ENCODE measurements at places on chromosomes 5 and 9. TPM values are rescaled to one million over a fixed set of nuclear protein-coding genes. Genes with fewer than 3 reads are reported as not detected.

GRCh38 chr5:122339591-122339990 lies 27.6 kb downstream of the SNCAIP start:
- no peaks in the 10 kb centered on the region for H3K36me3 ChIP-seq

GRCh38 chr9:23219471-23219870 lies 606.6 kb downstream of the ELAVL2 start:
- no peak for DNase-seq
- no peak overlapping the region for H3K27ac ChIP-seq
- H3K4me1 ChIP-seq: no peaks in the 10 kb centered on the region
- no peaks in the 10 kb centered on the region for H3K27me3 ChIP-seq
- H3K36me3 ChIP-seq: no peaks in the 10 kb centered on the region
- H3K4me3 ChIP-seq: no peak overlapping the region

- no peak for DNase-seq
- H3K4me3 ChIP-seq: no peak overlapping the region
- no peaks in the 10 kb centered on the region for H3K27me3 ChIP-seq
- peaks cover 23% of the 10 kb centered on the region for H3K4me1 ChIP-seq
- H3K36me3 ChIP-seq: peaks cover 2% of the 10 kb centered on the region
Observed at GRCh38 chr5:179143446-179143845, 83.3 kb downstream of the ZNF354C start.

- peaks cover 15% of the 10 kb centered on the region for H3K27me3 ChIP-seq
- peaks cover 16% of the 10 kb centered on the region for H3K4me1 ChIP-seq
- no peak for DNase-seq
- no peak overlapping the region for H3K27ac ChIP-seq
- H3K36me3 ChIP-seq: peaks cover 5% of the 10 kb centered on the region
Observed at GRCh38 chr5:169631360-169631759, 5.7 kb upstream of the DOCK2 start.

GRCh38 chr9:104993291-104993963 lies 65.5 kb upstream of the ABCA1 start:
- H3K27ac ChIP-seq: no peak overlapping the region
- no peak for DNase-seq
- H3K4me1 ChIP-seq: peaks cover 32% of the 10 kb centered on the region
- H3K27me3 ChIP-seq: peaks cover 39% of the 10 kb centered on the region

The CARD9 gene
- total RNA-seq: 0.55 TPM

The SARDH gene
- total RNA-seq: 0.50 TPM

Measured in activated CD4-positive, alpha-beta memory T cell treated with anti-CD3 and anti-CD28 coated beads, Interleukin-2, amount 10 ng/mL, durations not matched to agents 7 days and 5 days (primary cell).